ENCODE measurements at places on chromosomes 2 and 18. TPM values are rescaled to one million over a fixed set of nuclear protein-coding genes. Genes with fewer than 3 reads are reported as not detected.

The C18orf32 gene
- total RNA-seq: 24.1 TPM

The B3GNT7 gene
- total RNA-seq: not detected

The DSG4 gene
- total RNA-seq: not detected

The GPR45 gene
- not detected for total RNA-seq

The IL36B gene
- total RNA-seq: not detected

The ANTXR1 gene
- not detected for total RNA-seq

The RND3 gene
- not detected for total RNA-seq

The TXNDC2 gene
- not detected for total RNA-seq

The SERPINB8 gene
- total RNA-seq: 10.5 TPM

The THSD7B gene
- total RNA-seq: not detected

The ANKAR gene
- 2.5 TPM for total RNA-seq

Measured in activated naive CD4-positive, alpha-beta T cell treated with anti-CD3 and anti-CD28 coated beads for 36 hours (primary cell).